ENCODE measurements at places on chromosomes 1 and 21. TPM values are rescaled to one million over a fixed set of nuclear protein-coding genes. Genes with fewer than 3 reads are reported as not detected.

SLC37A1 gene
- 98.5 TPM for total RNA-seq

IFNLR1 gene
- 7.9 TPM for total RNA-seq

B3GALT5 gene
- 114 TPM for total RNA-seq

DNA sequence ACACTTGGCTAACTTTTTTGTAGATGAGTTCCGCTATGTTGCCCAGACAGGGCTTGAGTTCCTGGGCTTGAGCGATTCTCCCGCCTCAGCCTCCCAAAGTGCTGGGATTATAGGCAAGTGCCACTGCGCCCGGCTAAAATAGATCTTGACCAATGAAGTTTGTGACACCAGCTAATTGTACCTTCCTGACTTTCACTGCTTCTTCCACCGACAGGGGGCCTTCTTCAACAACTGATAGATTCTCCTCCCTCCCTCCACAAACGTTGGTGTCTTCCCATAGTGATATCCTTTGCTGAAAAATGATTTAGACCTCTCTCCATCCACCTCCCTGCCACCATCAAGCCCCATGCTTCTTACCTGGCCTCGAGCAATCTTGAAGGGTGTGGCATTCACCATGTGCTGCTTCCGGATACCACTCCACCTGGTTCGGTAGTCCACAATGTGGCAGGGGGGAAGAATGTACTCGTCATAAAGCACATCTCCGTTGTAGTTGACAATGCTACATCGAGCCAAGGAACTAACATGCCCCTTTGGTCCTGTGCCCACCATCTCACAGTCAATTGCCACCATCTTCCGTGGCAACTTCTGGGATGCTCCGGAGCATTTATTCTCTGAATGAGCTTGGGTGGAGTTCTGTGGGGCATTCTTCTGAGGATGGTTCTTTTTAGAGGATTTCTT is 1.6 kb upstream of the METTL25B start:
- peaks cover 10% of the 10 kb centered on the region for H3K36me3 ChIP-seq
- peak; percentile 79 for DNase-seq
- peaks cover 28% of the 10 kb centered on the region for H3K4me1 ChIP-seq

GRCh38 chr1:42978317-42979035 is 19.8 kb upstream of the SLC2A1 start:
- DNase-seq, result no peak
- H3K4me1 ChIP-seq, result no peaks in the 10 kb centered on the region
- no peaks in the 10 kb centered on the region for H3K36me3 ChIP-seq
- no peak overlapping the region for H3K4me3 ChIP-seq
- H3K27me3 ChIP-seq, result no peaks in the 10 kb centered on the region
- no peak overlapping the region for H3K27ac ChIP-seq

GRCh38 chr1:195520757-195521156 is 1087.5 kb downstream of the KCNT2 start:
- H3K4me1 ChIP-seq, result no peaks in the 10 kb centered on the region
- no peaks in the 10 kb centered on the region for H3K27me3 ChIP-seq
- H3K27ac ChIP-seq, result no peak overlapping the region
- no peak for DNase-seq

- no peaks in the 10 kb centered on the region for H3K4me1 ChIP-seq
- DNase-seq, result peak; percentile 27
- H3K4me3 ChIP-seq, result no peak overlapping the region
- H3K27ac ChIP-seq, result no peak overlapping the region
- H3K36me3 ChIP-seq, result no peaks in the 10 kb centered on the region
These were observed 30.0 kb downstream of the ZMYM4 start for GRCh38 chr1:35298464-35298863.

GRCh38 chr1:44239331-44239960 is 26.2 kb downstream of the DMAP1 start:
- H3K27ac ChIP-seq, result no peak overlapping the region
- H3K4me3 ChIP-seq, result no peak overlapping the region

GRCh38 chr1:181159451-181160140 is 71.1 kb downstream of the IER5 start:
- no peaks in the 10 kb centered on the region for H3K36me3 ChIP-seq
- no peaks in the 10 kb centered on the region for H3K27me3 ChIP-seq
- H3K4me3 ChIP-seq, result no peak overlapping the region
- H3K27ac ChIP-seq, result no peak overlapping the region

Data from colonic mucosa (tissue), 4 donors.